ENCODE measurements at places on chromosomes 13 and 19.

GRCh38 chr19:54248016-54248601, 5.5 kb upstream of the LILRA6 start:
- no peak for DNase-seq

- DNase-seq = no peak
Measured at GRCh38 chr13:42484386-42484785, 89.6 kb upstream of the TNFSF11 start.

GRCh38 chr13:93549326-93550005, 322.9 kb downstream of the GPC6 start:
- no peak for DNase-seq

DNA sequence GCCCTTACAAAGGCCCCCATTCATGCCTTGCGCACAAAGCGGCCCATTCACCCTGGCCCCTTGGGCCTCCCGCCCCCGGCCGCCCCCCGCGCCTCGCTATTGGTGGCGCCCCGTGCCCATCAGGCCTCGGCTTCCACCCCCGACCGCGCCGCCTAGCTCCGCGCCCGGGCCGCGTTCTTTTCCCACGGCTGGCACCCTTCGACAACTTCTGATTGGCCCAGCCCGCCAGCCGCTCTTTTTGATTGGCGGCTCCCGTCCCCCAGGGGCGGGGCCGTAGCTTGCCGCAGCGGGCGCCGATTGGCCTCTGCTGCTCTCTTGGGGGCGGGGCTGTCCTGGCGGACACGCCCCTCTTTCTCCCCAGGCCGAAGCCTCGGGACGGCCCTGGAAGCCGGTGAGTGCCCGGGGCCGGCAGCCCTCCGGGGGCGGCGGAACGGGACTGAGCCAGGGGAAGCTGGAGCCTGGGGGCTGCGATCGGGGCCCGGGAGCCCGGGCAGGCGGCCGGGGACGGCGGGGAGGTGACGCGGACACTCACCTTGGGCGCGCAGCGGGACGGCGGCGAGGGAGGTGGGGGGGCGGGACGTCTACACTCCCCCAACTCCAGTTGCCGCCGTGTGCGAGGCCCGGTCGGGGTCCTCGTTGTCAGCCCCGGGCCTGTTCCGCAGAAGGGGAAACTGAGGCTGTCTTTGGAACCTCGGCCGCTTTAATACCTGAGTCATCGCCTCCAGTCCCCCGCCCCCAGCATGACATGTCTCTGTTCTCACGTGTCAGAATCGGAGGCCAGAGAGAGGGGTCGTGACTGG, at the start of gene MYH14:
MYH14 (plus strand) TSS at position 342 of the 800 bp plus-strand sequence. CDS start 6,744 bp downstream, outside the sequence.
- DNase-seq = peak; percentile 99

DNA sequence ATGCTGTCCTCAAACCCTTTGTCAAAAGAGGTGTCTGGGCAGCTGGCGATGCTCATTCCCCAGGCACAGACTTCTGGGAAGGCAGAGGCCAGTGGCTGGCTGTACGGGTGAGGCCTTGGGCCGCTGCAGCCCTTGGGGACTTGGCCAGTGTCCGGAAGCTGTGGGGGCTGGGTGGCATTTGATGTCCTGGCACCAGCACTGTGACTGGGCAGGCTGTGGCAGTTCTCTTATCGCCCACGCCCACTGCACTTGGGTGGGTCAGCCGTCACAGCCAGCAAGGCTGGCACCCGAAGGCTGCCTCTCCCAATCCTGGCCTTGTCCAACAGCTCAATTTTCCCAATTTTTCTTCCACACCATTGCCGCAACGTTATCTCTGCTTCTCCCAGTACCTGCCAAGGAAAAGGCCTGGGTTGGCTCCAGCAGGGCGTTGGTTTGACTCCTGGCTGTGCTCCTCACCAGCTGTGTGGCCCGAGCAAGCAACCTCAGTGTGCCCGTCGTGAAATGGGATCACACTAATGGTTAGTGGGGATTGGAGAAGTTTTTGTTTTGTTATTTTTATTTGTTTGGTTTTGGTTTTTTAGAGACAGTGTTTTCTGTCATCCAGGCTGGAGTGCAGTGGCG, 12.7 kb upstream of the SLC44A2 start:
- DNase-seq = peak; percentile 67

DNA sequence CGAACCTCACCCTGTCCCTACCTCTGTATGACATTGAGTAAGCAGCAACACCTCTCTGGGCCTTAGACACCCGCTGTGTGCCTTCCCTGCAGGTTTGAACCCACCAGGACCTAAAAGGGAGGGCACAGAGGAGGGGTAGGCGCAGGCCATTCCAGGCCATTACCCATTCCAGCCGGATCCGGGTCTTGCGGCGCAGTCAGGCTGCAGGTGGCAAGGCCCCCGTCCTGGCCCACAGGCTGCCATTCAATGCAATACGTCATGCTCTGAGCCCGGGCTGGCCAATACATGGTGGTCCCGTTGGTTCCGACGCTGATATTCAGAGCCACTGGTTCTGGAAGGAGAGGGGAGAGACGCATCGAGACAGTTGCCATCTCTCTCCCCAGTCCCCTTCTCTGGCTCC, 17.4 kb downstream of the IL12RB1 start:
- DNase-seq = no peak

DNA sequence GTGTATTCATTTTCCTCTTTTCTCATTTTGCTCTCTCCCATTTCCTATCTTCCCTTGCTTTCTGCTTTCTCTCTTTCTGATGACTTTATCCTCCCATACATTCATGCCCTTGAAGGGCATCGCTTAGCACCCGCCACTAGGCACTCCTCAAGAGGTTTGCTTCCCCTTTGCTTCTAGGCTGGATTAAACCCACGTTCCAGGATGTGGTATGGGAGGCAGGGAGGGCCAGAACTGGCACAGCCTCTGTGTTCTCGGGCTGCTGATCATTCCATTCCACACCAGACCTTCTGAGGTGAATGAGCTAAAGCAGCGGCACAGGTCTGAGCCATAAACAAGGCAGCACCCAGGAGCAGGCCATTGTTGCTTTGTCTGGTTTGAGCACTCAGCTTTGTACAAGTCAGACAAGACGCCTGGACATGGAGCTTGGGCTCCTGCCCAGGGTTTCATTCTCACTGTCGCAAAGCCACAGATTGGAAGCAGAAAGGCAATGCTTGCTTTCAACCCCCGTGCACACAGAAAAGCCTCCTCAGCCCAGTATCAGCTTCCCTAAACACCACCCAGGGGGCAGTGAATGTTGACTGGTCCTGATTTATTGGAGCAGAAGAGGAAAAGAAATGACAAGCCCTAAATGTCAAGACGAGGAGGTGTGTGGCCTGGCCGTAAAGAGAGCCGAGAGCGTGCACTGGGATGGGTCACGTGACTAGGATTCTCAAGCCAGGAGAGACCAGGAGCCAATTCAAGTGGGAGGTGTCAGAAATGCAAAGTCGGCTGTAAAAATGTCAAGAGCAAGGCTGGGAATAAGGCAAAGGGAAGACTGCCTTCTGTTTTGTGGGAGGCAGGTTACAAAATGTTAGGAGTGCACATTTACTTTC, 218.0 kb upstream of the SERP2 start:
- DNase-seq = no peak

DNA sequence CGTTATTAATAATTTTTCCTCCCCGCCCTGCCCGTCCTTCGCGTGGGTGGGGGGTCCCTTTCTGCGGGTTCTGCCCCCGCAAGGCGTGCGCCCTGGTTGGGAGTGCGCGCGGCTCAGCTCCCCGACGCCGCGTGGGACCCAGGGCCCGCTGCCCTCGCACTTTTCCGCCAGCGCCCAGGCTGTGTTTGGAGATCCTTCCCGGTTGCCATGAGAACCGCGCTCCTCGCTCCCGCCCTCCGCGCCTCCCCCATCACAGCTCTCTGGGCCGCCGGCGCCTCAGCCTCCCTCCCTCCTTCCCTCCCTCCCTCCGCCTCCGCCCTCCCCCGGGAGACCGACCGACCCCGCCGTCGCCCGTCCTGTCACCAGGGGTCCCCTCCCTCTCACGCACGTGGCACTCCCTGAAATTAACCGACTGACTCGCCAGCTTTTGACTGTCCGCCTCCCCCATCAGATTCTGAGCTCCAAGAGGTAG, 2.4 kb upstream of the SSBP4 start:
- DNase-seq = peak; percentile 74

GRCh38 chr13:99351772-99352171, 44.6 kb upstream of the GPR183 start:
- no peak for DNase-seq

GRCh38 chr19:737591-738093, 13.3 kb upstream of the MISP start:
- DNase-seq = peak; percentile 74

DNA sequence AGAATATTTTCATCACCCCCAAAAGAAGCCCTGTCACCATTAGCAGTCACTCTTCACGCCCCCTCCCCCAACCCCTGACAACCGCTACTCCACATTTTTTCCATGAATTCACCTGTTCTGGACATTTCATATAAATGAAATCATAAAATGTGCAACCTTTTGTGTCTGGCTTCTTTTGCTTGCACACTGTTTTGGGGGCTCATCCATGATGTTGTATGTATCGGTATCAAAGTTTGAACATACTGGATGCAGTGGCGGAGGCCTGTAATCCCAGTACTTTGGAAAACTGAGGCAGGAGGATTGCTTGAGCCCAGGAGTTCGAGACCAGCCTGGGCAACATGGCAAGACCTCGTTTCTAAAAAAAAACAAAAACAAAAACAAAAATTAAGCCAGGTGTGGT, 7.2 kb downstream of the GADD45B start:
- DNase-seq = no peak

Measured in frontal cortex (tissue), 4 donors.